KG1 (cell line): ENCODE measurements at places on chromosomes 7 and 10.

GRCh38 chr7:32026083-32026425, 44.2 kb downstream of the PDE1C start:
- DNase-seq: no peak

DNA sequence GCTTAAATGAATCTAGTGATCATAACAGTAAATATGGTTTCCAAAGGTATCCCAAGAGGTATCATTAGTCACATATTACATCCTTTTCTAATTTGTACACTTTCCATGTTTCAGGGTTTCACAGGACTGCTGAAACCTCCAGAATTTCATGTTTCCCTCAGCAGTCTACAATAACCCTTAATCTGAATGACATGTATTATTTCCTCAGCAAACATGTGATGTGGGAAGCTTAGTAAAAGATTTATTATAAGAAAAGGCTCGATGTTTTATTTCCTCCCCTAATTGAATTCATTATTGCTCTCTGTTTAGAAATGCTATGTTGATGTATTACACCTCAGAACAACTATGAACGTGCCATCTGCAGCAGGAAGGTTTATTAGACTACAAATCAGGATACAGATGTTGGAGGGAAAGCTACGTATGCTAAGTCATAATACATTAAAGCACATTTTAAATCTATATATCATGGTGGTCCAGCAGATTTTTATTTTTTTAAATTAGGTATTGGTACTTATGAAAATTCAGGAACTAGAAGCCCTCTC, 52.5 kb upstream of the SKAP2 start:
- DNase-seq: no peak

GRCh38 chr7:68185631-68186456, 1189.2 kb downstream of the TYW1 start:
- DNase-seq: no peak

DNA sequence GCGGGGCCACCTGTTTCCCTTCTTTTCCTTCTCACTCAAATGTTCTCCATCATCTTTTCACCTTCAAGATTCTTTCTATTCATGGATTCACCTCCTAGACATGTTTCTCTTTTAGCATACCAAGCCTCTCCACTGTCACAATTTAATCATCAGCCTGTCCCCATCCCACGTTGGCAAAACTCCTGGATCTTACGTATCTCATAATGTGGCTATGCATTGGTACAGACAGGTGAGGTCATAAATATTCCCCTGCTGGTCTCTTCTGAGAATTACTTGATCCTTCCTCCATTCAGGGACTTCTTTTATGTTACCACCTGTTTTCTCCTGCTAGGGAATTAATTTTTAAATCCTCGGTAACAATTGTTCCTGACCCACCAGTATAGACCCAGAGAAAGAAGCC, 262.6 kb upstream of the NEBL start:
- DNase-seq: no peak

- no peak for DNase-seq
These were observed 291.7 kb downstream of the THSD7A start for GRCh38 chr7:11540271-11540761.

GRCh38 chr10:78700413-78700812, 368.4 kb upstream of the ZMIZ1 start:
- peak; percentile 42 for DNase-seq

DNA sequence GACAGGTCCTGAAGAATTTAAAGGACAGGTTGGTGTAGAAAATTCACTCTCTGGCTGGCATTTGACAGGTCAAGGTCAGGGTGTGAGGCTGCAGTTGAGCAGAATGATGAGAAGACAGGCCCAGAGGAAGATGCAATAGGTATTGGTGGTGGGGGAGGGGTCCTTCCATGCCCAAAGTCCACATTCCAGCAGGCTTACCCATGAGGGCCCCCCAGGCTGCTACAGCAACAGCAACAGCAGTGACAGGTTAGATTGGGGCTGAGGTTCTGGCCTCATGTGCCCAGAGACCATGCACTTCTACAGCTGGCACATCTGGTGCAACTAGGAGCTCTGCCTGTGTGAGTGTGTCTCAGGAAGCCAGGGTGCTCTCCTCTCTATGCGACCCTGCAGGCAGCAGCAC, 223.5 kb upstream of the GHITM start:
- no peak for DNase-seq

- no peak for DNase-seq
These were observed 177.6 kb downstream of the REEP3 start for GRCh38 chr10:63698787-63699150.

DNA sequence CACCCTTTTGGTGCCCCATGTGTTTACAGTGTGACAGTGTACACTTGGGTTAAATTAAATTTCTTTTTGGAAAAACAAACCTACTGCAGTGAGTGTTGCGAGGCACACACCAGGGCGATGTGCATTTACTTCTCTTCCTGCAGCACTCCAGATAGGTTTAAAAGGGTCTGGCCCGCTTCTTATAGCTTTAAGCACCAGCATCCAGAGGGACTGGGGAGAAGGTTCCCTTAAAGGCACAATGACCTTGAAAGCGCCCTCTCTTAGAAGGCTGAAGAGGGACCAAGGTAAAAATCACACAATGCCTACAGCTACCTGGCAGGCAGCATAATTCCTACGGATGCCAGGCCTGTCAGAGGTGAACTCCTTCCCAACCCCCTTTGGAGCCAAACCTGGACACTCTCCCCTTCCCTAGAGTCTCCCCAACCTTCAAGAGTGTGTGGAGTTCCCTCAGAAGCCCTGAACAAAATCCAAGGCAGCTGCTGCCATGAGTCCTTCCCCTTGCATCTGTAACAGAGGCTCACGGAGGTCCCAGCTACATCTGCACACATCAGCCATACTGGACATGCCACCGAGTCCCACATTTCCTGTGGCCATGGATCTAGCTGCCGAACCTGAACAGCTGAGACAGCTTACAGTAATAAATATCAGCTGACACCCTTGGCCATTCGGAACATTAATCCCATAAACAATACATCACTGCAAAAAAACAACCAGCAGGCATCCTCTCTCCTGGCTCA, 33.2 kb downstream of the TRIM8 start:
- no peak for DNase-seq

GRCh38 chr10:124321433-124322089, 97.2 kb downstream of the OAT start:
- DNase-seq: no peak

DNA sequence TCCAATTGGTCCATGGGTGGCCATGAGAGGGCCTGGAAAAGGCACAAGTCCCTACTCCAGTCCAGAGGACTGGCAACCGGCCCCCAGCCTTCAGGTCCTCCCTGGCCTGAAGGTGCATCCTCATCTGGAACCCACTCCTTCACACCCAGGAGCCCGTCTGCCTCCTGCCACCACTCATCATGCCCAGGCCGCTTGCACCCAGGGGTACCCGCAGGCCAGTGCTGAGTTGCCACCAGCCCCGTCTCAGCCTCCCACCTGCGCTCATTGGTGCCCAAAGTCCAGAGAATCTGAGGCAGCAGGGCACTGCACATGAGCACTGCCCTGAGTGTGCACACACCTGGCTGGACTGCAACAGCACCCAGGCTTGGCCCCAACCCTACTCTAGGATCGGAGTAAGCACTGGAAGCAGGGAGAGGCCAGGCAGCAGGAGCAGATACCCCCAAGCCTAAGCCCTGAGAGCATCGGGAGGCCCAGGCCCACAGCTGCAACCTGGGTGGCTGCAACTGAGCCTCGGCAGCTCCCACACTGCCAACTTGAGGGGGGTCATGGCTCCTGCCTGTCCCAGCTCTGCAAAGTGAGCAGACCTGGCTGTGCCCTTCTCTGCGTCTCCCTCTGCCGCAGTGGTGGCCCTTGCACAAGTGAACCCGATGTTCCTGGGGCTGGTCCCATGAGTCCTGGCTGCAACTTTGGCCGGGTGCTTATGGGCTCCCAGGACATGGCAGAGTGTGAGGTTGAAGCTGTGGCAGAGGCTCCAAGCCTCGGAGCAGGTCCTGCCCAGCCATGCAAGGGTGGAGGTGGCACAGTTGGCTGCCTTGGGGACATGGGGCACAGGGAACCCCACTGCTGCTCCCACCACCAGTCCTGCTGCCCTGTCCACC, 44.3 kb downstream of the TCERG1L start:
- DNase-seq: no peak

DNA sequence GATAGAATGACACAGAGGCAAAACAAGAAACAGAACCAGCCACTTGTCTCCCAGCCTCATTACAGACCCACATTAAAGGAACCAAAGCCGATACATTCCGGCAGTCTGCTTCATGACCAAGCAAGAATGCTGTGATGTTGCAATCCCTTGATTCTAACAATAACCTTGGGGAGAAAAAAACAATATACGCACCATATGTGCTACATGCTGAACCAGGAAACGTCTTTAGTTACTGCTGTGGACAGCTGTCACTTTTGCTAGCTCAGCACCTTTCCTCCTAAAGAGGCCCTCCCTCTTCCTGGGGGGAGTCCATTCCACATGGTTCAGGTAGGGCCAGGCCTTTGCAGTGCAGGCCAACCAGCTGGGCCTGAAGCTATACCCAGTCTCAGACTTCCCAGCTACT, 79.1 kb downstream of the PRTFDC1 start:
- no peak for DNase-seq

DNA sequence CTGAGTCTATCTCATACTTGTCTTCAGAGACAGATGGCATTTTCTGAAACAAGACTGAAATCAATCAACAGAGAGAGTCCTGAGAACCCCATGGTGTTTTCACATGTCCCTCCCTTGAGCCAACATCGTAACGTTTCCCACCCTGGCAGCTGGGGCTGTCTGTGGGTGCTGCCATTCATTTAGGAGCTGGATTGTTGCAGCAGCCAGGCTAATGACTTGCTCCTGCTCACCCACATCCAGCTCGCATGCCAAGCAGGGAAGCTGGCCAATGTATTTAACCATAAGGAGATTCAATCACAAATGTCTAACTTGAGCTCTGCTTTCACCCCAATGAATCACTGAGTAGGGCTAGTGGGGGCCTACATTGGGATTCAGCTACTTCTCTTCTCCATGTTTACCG, 146.1 kb downstream of the ADRA2A start:
- no peak for DNase-seq

DNA sequence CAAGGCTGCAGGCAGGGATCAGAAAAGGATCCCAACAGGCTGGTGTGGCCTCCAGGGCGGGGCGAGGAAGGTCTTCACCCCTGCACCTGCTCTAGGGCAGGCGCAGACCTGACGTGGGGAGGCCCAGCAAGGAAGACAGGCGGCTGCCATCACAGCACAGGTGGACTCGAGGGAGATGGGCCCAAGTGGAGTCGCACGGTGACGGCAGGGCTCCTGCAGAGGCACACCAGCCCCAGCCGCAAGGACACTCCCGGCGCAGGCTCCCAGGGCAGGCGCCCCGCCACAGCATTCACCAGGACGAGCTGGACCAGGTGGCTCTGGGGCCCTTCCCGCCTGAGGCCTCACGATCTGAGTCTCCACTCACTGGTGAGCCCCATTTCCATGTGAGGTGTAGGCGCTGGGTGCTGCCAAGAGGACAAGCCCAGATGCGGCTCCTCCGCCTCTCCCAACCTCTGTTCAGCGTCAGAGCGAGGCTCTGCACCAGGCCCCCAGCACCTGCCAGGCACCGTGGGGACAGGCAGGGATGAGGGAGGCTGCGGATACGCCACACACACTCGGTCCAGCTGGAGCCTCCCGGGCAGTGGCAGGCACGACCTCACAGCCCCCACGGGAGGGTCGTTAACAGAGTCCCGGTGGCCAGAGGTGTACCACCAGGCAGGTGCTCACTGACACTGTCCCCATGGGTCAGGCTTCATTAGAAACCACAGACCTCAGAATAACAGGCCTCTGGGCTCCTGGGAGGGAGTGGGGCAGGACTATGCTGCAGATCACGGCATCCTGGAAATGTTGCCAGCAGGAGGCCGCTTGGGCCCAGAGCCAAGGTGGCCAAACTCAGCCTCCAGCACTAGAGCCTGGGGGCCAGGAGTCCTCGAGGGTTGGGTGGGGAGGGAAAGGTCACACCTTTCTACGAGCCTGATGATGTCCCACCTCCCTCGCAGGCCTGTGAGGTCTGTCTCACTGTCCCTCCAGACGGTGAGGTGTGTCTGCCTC, 111.6 kb downstream of the MAD1L1 start:
- DNase-seq: no peak

- no peak for DNase-seq
These were observed 60.2 kb downstream of the THNSL1 start for GRCh38 chr10:25076506-25077177.

DNA sequence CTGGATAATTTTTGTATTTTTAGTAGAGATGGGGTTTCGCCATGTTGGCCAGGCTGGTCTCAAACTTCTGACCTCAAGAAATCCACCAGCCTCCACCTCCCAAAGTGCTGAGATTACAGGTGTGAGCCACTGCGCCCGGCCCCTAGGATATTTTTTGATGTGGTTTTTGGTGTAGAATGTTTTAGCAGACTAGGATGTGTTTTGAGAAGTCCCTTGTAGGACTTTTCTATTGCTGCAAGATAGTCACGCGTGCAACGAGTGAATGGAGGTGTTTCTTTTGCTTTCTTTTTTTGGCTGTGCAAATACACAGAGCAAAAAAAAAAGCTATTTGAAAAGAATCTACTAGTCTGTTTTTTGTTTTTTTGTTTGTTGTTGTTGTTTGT, 29.8 kb upstream of the KLF6 start:
- DNase-seq: no peak

- DNase-seq: peak; percentile 37
These were observed 411 bp downstream of the AUTS2 start for GRCh38 chr7:69598487-69599285.
